ENCODE measurements at places on chromosomes 16 and 17.

GRCh38 chr17:55421179-55421934 lies at the start of gene MMD:
TSS of gene MMD (minus strand) at chr17:55421835. CDS start at chr17:55421695, 140 bp downstream.
- DNase-seq, result no peak

DNA sequence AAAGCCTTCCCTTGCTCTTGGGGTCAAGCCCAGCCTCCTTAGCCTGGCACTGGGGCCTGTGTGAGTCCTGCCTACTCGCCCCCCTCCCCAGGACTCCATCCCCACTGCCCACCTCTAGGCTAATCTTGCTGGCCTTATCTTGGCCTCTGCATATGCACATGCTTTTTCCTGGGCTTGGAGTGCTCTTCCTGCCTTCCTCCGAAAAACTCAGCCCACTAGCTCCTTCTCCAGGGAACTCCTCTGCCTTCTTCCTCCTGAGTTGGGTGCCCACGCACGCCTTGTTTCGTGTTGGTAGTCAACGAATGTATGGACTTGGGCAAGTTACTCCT lies 16.5 kb downstream of the TBX2 start:
- DNase-seq, result no peak

DNA sequence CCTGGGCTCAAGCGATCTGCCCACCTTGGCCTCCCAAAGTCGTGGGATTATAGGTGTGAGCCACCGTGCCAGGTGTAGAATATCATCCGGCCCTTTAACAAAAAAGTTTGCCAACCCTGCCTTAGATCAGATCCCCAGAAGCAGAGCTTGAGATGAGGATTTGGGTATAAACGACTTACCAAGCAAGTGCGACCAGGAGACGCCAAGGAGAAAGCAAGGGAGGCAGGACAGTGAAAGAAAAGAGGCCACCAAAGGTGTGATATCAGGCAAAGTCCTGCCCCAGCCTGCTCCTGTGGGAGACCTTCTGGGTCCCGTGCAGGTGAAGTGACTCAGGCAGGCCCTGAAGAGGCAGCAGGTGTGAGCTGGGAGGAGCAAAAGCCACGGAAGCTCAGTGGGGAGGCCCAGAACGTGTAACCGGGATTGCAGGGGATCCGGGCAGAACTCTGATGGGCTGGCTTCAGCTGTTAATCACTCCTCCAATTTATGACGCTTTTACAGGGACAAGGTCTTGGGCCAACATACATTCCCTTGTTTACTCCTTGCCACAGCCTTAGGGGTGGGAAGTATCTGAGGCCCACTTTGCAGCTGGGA lies 14.1 kb upstream of the CALB2 start:
- no peak for DNase-seq

GRCh38 chr16:11871193-11871592 lies 19.9 kb upstream of the RSL1D1 start:
- no peak for DNase-seq

DNA sequence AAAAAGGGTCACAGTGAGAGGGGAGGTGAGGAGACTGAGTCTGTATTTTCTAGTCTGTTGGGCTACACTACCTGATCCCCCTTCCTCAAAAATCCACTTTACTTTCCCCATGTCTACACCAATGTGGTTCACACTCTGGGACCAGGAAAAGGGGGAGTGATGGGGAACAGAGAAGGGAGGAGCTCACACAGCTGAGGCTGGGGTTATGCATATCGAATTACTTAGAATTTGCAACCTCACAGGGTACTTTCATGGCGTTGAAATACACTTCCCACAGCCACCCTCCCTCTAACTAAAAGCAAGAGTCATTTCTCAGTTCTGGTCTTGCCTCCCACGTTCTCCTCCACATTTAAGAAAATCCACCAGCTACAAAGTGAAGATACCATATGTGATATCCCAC lies 14.1 kb downstream of the MAPT start:
- no peak for DNase-seq
